ENCODE measurements at places on chromosomes 11 and 22.

DNA sequence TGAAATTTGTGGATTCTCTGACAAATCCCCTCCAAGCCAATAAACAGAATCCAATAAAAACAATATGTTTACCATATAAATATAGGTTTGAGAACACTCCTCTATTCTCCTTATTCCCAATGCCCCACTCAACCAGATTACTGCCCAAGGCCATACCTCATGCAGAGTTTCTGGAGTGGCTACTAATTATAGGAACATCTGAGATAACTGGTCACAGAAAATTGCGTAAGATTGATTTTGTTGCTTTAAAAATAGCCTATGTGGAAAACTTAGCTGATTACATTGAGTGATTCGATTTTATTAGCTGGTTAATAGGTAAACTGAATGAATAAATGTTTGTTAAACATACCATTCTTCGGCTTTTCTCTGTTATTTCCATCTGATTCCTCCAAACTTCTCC is 48.0 kb downstream of the ME3 start:
- DNase-seq: no peak

DNA sequence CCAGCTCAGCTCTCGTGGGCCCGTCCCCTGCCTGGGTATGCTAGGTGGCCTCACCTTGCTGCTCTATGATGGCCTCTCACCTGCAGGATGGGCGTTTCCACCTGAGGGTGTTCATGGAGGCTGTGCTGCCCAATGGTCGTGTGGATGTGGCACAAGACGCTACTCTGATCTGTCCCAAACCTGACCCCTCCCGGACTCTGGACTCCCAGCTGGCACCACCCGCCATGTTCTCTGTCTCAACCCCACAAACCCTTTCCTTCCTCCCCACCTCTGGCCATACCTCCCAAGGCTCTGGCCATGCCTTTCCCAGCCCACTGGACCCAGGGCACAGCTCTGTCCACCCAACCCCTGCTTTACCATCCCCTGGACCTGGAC is 2.1 kb downstream of the ZP1 start:
- DNase-seq: no peak

- DNase-seq: no peak
Observed at GRCh38 chr11:33894398-33894746, 2.5 kb upstream of the LMO2 start.

DNA sequence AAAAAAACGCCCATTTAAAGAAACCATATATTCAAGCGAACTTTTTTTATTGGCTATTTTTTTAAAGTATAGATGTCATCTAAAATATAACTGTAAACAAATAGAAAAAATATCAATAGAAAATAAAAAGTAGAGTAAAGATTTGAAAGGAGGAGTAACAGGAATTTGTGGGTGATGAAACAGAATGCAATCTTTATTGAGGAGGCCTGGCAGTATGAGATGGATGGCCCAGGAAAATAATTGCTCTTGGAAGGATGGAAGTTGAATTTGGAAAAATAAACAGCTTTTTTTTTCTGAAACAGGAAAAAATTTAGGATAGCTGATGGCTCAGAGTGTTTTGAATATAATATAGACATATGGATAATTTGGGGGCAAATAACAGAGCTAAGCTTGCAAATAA is 219.0 kb downstream of the CASP12 start:
- DNase-seq: no peak

- no peak for DNase-seq
Observed at GRCh38 chr22:45469281-45470073, 33.2 kb upstream of the FBLN1 start.

DNA sequence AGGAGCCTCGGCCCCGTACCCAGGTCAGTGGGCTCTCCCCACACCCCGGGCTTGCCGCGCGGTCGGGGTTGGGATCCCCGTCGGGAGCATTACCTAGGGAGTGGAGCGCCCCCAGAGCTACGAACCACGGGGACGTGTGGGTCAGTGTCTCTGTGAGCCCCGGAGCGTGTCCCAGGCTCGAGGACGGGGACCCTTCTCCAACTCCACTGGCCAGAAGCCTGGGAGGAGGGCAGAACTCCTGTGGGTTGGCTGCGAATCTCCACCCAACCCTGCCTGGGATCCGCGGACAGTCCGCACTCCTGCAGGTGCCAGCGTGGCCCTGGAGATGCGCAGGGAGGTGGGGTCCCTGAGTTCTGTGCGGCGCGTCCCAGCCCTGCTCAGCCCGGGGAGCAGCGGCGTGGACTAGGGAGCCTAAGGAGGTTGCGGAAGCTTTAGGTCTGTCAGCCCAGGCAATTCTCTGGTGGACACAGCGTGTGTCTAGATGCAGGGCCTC is 346 bp downstream of the PPFIBP2 start:
- DNase-seq: no peak

DNA sequence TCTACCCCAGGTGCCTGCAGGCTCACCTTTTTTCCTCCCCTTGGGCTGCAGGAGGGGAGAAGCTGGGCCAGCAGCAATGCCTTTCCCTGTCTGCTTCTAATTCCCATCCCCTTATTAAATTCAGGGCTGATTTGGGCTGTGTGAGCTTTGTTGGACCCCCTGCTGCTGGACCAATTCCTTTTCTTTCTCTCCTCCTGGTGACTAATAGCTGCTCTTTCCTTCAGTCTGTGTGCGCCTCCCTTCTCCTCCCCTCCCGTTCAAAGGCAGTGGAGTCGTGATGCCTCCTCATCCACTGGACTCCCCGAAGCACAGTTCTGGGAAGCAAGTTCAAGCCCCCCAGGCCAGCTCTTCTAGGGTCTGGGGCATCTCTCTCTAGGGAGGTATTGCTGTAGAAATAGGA is 567.9 kb upstream of the CADM1 start:
- no peak for DNase-seq

DNA sequence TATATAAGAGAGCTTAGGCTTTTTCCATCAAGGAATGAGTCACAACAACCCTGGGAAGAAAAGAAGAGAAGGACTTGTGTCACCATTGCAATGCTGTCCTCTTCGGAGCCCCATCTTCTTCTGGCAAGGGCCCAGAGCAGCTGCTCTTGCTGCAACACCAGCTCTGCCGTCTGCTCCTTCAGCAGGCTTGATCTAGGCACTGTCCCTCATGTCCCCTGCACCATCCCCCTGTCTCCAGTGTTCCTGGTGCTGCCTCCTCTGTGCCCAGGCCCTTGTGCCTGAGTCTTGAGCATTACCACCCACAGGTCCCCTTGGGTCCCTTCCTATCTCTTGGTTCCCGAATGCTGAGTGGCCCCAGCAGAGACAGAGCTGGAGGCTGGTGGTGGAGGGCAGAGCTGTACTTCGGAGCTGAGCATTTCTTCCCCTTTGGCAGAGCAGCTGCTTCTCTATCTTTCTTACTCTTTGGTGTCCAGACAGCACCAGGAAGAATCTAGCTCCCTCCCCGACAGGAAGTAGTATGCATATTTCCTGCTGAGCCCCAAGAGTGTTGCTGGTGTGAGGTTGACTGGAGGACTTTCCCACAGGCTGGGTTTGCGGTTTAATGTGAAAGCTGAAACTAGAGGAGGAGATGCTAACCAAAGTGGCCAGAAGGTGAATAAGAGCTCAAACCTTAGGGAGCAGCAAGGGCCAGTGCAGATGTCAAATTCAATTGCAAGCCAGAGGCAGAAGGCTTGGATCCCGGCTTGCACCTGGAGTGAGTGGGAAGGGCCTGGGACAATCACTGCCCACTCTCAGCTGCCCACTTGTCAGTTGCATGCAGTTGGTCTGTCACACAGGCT is 27.8 kb downstream of the WEE1 start:
- no peak for DNase-seq

GRCh38 chr22:39928536-39929520 is 27.9 kb downstream of the GRAP2 start:
- no peak for DNase-seq

DNA sequence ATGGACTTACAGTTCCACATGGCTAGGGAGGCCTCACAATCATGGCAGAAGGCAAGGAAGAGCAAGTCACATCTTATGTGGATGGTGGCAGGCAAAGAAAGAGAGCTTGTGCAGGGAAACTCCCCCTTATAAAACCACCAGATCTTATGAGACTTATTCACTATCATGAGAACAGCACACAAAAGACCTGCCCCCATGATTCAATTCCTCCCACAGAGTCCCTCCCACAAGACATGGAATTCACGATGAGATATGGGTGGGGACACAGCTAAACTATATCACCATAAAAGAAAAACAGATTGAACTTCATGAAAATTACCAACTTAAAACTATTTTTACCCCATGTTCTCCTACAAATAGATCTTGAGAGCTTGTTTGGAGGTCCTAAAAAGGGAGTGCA is 19.6 kb downstream of the ENTHD1 start:
- no peak for DNase-seq

GRCh38 chr22:23779083-23779482 is 6.4 kb downstream of the MMP11 start:
- DNase-seq: no peak

- no peak for DNase-seq
Observed at GRCh38 chr11:57761301-57762234, at the start of gene CTNND1. Gene CTNND1, plus strand, starts transcription at chr11:57761802. Its CDS starts 29,677 bp downstream, at chr11:57791479.

DNA sequence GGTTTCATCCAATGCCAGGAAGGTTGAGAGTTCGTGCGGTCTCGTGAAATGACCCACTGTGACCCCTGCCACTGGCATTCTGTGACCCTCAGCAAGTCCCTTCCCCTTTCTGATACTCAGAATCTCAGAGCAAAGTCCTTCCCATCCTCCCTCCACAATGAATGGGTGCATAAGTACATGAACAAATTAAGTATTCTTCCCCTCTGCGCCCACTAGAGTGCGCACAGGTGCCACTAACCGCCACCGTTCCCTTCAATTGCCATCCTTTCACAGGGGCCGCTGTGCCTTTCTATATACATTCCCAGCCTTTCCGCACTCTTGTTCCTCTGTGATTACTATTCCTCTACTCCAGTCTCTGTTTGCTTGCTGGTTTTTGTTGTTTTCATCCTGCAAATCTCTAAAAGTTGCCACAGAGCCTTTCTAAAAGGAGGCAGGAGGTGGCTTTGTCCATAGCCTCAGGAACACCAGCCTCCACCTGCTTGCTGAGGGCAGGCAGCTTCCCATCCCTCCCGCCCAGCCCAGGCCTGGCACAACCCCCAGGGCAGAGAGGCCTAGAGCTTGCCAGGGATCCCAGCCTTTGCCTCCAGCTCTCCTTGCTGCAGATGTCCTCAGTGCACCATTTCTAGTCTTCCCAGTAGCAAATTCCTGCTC is 6.7 kb upstream of the AP1B1 start:
- peak; percentile 28 for DNase-seq

GRCh38 chr11:12179019-12179418 is 68.6 kb downstream of the MICAL2 start:
- DNase-seq: no peak

DNA sequence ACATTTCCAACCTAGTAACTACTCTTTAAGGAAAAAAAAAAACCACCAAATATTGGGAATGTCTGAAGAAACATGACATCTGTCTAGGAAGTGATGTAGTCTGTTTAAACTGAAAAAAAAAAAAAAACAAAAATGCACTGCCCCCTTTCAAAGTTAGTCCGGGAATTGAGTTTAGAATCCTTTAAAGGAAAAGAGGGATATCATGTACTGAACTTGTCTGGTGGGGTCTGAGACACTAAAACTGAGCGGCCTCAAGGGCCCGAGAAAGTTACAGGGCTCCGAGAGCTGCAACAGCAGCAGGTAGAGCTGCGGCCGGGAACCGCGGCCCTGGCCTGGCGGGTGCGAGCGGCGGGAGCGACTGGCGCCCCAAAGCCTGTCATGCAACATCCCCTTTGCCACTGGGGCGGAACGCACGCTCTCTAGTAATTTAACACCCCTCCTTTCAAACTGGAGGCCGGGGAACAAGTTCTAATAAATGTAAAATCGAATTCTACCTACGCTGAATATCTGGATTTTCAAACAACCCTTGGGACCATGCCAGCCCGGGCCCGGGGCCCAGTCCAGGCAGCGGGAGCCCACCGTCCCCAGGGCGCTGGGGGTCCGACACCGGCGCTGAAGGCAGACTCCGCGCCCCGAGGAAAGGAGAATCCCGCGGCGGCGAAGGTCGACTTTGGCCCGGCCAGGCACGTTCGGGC is 736 bp downstream of the RDX start:
- no peak for DNase-seq

Measured in stimulated activated CD8-positive, alpha-beta memory T cell treated with anti-CD3 and anti-CD28 coated beads, Interleukin-4, amount 100 ng/mL, for 1 hour (primary cell).